ENCODE measurements at places on chromosomes 11 and 22. TPM values are rescaled to one million over a fixed set of nuclear protein-coding genes. Genes with fewer than 3 reads are reported as not detected.
A peak's percentile ranks its signal among the peaks of the same experiment; 100 is the strongest.

GRCh38 chr11:66868726-66869566 lies 12.1 kb downstream of the LRFN4 start:
- DNase-seq = no peak

GRCh38 chr22:23237201-23237798 lies 57.0 kb downstream of the BCR start:
- DNase-seq = no peak

GRCh38 chr11:73590991-73591390 lies 6.9 kb downstream of the FAM168A start:
- no peak for DNase-seq

GRCh38 chr11:69704508-69705253 lies 859 bp upstream of the FGF19 start:
- no peak for DNase-seq

DNA sequence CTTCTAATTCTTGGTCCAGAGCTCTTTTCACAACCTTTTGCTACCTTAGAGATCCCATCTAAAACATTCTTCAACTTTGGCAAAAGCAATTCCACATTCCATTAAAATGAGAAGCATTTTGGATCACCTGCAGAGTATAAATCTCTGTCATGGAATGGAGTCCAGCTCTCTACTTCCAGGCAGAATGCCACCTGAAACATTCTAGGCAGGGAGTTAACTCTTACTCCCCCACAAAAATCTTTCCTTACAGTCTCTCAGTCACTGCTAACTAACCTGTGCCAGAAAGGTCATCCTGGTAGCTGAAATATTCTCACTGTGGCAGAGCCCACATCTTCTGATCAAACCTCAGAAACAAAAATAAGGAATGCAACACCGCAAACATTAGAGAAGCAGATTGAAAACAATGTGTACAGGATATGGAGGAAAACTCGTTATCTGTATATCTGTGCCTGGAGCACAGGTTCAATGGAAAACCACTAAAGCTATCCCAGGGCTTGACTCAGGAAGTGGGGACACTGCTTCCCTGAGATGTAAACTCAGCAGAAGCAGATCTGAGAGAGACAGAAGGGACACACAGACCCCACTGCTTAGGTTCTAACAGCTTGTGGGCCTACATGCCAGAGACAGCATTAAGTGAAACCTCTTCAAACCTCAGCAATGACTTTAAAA lies 78.9 kb downstream of the KCNC1 start:
- peak; percentile 41 for DNase-seq

Gene MS4A6E
- polyA plus RNA-seq = not detected

DNA sequence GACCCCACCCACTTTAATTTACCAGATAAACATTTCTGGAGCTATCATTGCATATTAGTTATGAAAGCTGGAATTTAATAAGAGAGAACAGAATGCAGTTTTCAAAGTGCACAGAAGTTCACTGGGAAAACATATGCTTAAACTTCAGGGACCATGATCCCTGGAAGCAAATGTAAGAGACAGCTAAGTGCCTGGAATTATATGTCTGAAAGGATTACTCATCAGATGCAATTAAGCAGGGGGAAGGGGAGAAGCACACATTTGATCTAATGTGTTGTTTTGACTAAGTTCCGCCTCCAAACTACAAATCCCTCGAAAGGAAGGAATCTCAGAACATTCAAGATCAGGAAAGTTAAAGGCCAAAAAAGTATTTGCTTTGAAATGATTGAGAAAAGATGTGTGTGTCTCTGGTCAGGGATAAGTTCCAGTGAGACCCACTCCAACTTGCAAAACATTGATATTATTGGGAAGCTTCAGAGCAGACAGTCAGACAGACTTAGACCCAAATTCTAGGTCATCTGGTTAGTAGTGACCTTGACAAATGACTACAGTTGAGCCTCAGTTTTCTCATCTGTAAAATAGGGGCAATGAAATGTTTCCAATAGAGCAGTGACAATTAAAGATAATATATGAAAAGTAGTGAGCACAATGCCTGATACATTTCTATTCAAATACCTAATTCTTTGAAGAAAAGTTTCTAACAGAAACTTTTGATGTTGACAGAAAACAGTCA lies 147.6 kb downstream of the ME3 start:
- no peak for DNase-seq

DNA sequence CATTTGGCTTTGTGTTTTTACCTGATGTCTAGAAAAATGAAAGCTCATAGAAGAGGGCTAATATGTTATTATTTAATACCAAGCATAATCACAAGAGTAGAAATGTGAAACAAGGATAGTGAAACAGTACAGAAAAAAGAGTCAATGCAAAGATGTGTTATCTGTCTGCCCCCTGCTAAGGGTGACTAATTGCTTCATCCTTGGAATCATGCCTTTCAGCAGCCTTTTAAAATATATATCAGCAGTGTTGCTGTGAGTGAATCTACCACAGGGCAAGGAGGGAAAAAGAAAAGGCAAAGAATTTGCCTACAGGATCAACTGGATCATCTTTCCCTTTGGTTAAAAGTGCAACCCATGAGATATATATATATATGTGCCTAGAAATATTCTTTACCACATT lies 867.2 kb upstream of the RAG2 start:
- DNase-seq = no peak

Gene IL18
- 3.3 TPM for polyA plus RNA-seq

- no peak for DNase-seq
Measured at GRCh38 chr11:57315491-57315890, 9.3 kb downstream of the TNKS1BP1 start.

GRCh38 chr11:16603890-16604793 lies 134.3 kb upstream of the C11orf58 start:
- DNase-seq = no peak

DNA sequence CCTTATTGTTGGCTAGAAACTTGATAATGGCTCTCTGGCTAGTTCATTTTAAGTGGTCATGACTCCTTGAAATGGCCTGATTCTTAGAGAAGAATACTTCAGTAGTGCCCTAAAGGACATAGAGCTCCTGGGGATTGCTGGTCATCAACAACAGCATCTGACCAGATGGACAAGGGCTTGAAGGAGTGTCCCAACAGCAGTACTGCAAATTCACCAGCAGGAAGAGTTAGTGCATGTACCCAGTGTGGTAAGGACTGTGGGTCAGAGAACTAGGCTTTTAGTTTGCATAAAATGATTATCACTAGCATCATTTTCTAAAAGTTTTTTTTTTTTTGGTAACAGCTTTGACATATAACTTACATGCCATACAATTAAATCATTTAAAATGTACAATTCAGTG lies 39.5 kb upstream of the CUL5 start:
- no peak for DNase-seq

- DNase-seq = no peak
Measured at GRCh38 chr11:36499315-36499714, 10.8 kb downstream of the TRAF6 start.

Gene RASSF10
- 11.0 TPM for polyA plus RNA-seq

Gene CCDC34
- 22.9 TPM for polyA plus RNA-seq

Gene SPA17
- 16.6 TPM for polyA plus RNA-seq

Gene MMP1
- polyA plus RNA-seq = not detected

GRCh38 chr11:66111158-66111557 lies 41.1 kb downstream of the PACS1 start:
- no peak for DNase-seq
